ENCODE measurements at places on chromosomes 11 and 22. TPM values are rescaled to one million over a fixed set of nuclear protein-coding genes. Genes with fewer than 3 reads are reported as not detected.

Gene DCDC1
- 0.24 TPM for total RNA-seq

Gene GP1BB
- total RNA-seq, result 34.7 TPM

Gene DLG2
- total RNA-seq, result 6.7 TPM

Gene EFCAB6
- total RNA-seq, result 1.5 TPM

Gene MS4A7
- total RNA-seq, result 16.0 TPM

Gene RASSF10
- 1.2 TPM for total RNA-seq

Gene GSTT2B
- total RNA-seq, result 9.1 TPM

Gene ACR
- not detected for total RNA-seq

DNA sequence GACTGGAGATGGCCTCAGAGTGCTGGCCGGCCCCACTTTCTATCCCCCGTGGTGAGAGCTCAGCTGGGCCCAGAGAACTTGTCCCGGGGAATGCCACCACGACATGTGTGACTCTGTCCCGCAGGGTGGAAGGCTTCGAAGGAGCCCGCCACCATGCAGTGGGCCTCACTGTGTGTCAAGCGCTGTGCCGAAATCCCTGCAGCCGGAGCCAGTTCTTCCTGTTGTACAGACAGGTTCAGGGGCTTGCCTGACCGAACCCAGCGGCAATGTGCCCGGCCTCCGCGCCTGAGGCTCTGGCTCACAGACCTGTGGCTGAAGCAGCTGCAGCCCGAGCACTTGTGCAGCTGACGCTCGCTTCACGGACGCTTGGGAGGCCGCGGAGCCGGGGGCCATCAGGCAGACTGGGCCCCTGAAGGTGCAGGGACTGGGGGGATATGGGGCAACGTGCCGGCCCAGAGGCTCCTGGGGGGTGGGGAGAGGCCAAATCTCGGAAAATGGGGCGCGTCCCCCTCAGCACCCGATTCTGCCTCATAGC lies 650 bp downstream of the PPM1F start:
- H3K27ac ChIP-seq, result peak overlapping the region; percentile 76
- peak; percentile 63 for DNase-seq
- H3K4me3 ChIP-seq, result peak overlapping the region; percentile 81
- H3K36me3 ChIP-seq, result no peaks in the 10 kb centered on the region
- H3K4me1 ChIP-seq, result no peaks in the 10 kb centered on the region

DNA sequence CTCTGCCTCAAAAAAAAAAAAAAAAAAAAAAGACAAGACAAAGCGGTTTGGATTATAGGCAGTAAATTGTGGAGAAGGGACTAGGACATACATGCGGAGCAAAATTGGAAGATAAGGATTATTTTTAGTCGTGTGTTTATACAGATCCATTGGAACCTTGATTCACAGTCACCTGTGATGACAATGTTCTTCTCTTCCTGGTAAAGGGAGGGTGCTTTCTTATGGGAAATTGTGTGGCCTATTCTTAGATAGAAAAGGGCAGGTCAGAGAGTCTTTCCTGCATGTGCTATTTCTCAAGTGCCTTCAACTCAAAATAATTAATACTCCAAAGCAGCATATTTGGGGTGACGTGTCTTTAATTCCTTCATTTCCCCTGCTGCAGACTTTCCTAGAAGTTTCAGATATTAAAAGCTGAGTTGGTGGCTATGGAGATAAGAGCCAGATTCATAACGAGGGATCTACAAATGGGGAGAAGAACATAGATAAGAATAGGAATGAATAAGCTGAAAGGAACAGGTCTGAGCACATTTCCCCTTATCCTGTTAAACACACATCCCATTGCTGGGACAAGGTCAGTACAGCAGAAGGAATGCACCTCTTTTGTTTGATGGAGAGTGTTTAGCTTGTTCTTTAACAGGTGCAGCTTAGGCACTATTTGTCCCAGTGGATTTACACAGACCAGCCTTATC lies 22.5 kb downstream of the GSTT2B start:
- H3K27ac ChIP-seq, result no peak overlapping the region
- H3K4me3 ChIP-seq, result no peak overlapping the region
- no peaks in the 10 kb centered on the region for H3K27me3 ChIP-seq
- DNase-seq, result no peak
- H3K4me1 ChIP-seq, result peaks cover 7% of the 10 kb centered on the region

- no peak for DNase-seq
- H3K27me3 ChIP-seq, result no peaks in the 10 kb centered on the region
- peaks cover 32% of the 10 kb centered on the region for H3K36me3 ChIP-seq
- no peak overlapping the region for H3K4me3 ChIP-seq
- H3K27ac ChIP-seq, result no peak overlapping the region
Observed at GRCh38 chr22:50504369-50505211, 2.9 kb downstream of the LMF2 start.

GRCh38 chr11:84518631-84519183 lies 1108.4 kb downstream of the DLG2 start:
- H3K27ac ChIP-seq, result no peak overlapping the region
- H3K4me1 ChIP-seq, result no peaks in the 10 kb centered on the region
- DNase-seq, result no peak
- no peaks in the 10 kb centered on the region for H3K27me3 ChIP-seq
- H3K36me3 ChIP-seq, result no peaks in the 10 kb centered on the region
- H3K4me3 ChIP-seq, result no peak overlapping the region

DNA sequence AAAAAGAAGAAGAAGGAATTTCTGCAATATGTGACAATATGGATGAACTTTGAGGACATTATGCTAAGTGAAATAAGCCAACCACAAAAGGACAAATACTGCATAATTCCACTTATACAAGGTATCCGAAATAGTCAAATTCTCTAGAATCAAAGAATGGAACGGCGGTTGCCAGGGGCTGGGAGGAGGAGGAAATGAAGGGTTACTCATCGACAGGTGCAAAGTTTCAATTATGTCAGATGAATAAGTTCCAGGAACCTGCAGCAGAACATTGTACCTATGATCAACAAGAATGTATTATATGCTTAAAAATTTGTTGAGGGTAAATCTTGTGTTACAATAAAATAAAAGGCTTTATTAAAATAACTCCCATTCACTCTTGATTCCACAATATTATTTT lies 49.0 kb downstream of the SC5D start:
- H3K36me3 ChIP-seq, result no peaks in the 10 kb centered on the region
- no peaks in the 10 kb centered on the region for H3K4me1 ChIP-seq
- no peaks in the 10 kb centered on the region for H3K27me3 ChIP-seq
- H3K27ac ChIP-seq, result no peak overlapping the region

GRCh38 chr11:58179648-58180047 lies 9.2 kb upstream of the OR9Q2 start:
- no peaks in the 10 kb centered on the region for H3K36me3 ChIP-seq
- no peak overlapping the region for H3K27ac ChIP-seq
- H3K4me3 ChIP-seq, result no peak overlapping the region

- peaks cover 4% of the 10 kb centered on the region for H3K4me1 ChIP-seq
- H3K27ac ChIP-seq, result no peak overlapping the region
- H3K4me3 ChIP-seq, result no peak overlapping the region
- DNase-seq, result no peak
Observed at GRCh38 chr11:99351624-99352023, 330.9 kb downstream of the CNTN5 start.

DNA sequence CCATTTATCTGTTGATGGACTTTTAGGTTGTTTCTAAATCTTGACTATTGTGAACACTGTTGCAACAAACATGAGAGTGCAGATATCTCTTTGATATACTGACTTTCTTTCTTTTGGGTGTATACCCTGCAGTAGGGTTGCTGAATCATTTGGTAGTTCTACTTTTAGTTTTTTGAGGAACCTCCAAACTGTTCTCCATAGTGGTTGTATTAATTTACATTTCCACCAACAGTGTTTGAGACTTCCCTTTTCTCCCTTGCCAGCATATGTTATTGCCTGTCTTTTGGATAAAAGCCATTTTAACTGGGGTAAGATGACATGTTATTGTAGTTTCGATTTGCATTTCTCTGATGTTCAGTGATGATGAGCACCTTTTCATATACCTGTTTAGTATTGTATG lies 330.0 kb downstream of the DDX10 start:
- DNase-seq, result no peak
- H3K4me1 ChIP-seq, result no peaks in the 10 kb centered on the region
- no peak overlapping the region for H3K4me3 ChIP-seq
- no peaks in the 10 kb centered on the region for H3K27me3 ChIP-seq
- H3K27ac ChIP-seq, result no peak overlapping the region

DNA sequence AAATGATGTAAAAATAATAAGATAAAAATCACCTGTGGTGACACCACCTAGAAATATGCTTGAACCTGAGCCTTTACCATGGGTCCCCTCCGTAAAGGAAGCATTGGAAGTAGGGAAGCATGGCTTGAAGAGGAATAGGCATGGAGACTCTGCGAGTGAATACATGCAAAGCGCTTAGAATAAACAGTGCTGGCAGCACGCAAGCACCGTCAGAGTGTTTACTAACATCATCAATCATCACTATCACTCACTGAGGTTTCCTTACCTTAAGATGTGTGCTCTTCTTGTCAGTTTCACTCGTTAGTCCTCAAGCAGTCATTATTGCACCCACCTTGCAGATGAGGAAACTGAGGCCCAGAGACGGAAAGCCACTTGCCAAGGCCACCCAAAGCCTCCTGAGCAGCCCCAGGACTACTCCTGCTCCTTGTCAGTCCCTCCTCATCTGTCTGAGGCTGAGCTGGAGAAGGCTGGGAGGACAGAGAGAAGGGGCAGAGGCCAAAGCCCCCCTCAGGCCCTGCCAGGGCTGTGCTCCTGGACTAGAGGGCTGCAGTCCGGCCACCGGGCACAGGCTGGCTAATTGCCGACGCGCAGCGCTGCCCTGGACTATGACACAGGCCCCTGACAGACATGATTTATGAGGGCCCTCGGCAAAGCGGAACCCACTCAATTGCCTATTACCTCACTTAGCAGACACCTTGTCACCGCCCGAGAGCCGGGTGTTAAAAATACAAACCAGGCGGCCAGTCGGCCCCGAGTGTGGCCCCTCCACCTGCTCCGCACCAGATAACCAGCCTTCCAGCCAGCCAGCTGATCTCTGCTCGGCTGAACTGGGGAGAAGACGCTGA lies 168.9 kb downstream of the MN1 start:
- H3K27ac ChIP-seq, result peak overlapping the region; percentile 44
- H3K4me1 ChIP-seq, result peaks cover 11% of the 10 kb centered on the region
- H3K27me3 ChIP-seq, result no peaks in the 10 kb centered on the region
- no peaks in the 10 kb centered on the region for H3K36me3 ChIP-seq

- no peaks in the 10 kb centered on the region for H3K4me1 ChIP-seq
- H3K27ac ChIP-seq, result no peak overlapping the region
- no peak overlapping the region for H3K4me3 ChIP-seq
- DNase-seq, result no peak
Observed at GRCh38 chr11:66950112-66950535, 8.1 kb downstream of the PC start.

DNA sequence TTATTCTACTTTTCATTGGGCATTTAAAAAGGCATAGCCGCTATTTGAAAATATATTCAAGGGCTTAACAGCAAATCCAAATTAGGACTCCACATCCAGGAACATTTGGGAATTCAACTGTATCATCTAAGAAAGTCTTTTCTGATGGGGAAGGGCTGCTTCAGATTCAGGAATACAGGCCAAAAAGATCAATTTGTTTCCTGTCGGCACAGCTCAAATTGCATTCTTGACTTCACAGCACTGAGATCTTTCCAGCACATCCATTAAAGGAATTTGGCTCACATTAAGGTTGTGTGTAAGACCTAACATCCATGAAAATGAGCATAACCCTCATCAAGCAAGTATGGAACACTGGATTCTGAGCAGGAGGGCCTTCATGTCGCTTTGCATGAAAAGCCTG lies 1169.5 kb upstream of the CCDC90B start:
- no peaks in the 10 kb centered on the region for H3K36me3 ChIP-seq
- H3K4me3 ChIP-seq, result no peak overlapping the region
- no peaks in the 10 kb centered on the region for H3K27me3 ChIP-seq
- no peaks in the 10 kb centered on the region for H3K4me1 ChIP-seq

DNA sequence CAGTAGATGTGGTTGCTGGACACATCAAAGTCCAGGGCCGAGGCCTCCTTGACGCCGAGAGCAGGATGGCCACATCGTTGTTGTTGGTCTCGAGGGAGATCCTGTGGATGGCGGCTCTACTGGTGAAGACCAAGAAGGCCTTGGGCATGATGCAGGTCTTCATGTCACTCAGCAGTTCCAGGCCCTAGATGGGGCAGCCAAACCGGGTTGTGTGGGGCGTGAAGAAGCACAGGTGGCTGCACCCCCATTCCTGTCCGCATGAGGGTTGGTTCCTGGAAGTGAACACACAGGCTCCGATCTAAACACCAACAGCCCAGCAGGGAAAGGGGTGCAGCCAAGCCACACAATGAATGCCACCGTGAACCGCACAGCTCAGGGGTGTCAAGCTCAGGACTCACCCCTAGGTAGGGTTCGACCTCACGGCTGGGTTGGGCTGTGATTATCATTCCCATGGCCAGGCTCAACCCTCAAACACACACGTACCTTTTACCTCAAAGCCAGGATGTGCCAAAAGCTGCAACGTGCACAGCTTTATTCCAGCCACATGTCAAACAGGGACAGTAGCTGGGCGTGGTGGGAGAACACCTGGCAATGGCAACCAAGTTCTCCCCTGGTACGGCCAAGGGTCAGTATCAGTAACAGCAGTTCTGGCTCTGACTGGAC lies 132.3 kb downstream of the CRYBB2 start:
- no peak overlapping the region for H3K27ac ChIP-seq
- peaks cover 66% of the 10 kb centered on the region for H3K36me3 ChIP-seq
- H3K4me1 ChIP-seq, result no peaks in the 10 kb centered on the region
- no peak overlapping the region for H3K4me3 ChIP-seq

- H3K4me1 ChIP-seq, result no peaks in the 10 kb centered on the region
- H3K4me3 ChIP-seq, result no peak overlapping the region
- H3K27me3 ChIP-seq, result no peaks in the 10 kb centered on the region
- no peaks in the 10 kb centered on the region for H3K36me3 ChIP-seq
Observed at GRCh38 chr22:35985371-35985770, 43.3 kb downstream of the RBFOX2 start.

- no peaks in the 10 kb centered on the region for H3K27me3 ChIP-seq
- H3K4me1 ChIP-seq, result peaks cover 12% of the 10 kb centered on the region
- DNase-seq, result no peak
- H3K4me3 ChIP-seq, result no peak overlapping the region
Observed at GRCh38 chr22:41047801-41048211, 44.6 kb upstream of the EP300 start.

- H3K36me3 ChIP-seq, result no peaks in the 10 kb centered on the region
- H3K27me3 ChIP-seq, result no peaks in the 10 kb centered on the region
- no peak for DNase-seq
- no peaks in the 10 kb centered on the region for H3K4me1 ChIP-seq
- H3K27ac ChIP-seq, result no peak overlapping the region
Observed at GRCh38 chr22:47000888-47001287, 238.4 kb downstream of the TBC1D22A start.

DNA sequence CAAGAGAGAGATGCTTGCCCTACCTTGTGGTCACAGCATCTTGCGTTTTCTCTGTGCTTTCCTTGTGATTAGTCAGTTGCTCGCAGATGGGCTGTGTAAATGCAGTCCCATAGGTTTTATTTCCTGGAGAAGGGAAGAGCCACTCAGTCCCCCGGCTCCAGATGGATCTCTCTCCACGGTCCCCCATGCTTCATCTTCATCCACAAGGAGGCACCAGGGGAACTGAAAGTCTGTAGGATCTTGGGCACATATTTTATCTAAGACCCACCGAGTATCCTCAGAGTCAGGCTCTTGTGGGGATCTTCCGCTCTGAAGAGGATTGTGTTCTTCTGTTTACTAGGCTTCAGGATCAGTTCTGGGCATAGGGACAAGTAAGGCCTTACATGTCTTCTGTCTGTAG lies 66.8 kb upstream of the E2F8 start:
- H3K4me1 ChIP-seq, result no peaks in the 10 kb centered on the region
- no peaks in the 10 kb centered on the region for H3K36me3 ChIP-seq
- H3K27ac ChIP-seq, result no peak overlapping the region
- no peaks in the 10 kb centered on the region for H3K27me3 ChIP-seq

All from right atrium auricular region (tissue), 2 donors.